ENCODE measurements at places on chromosomes 6 and 20.

GRCh38 chr6:28429781-28430180 is 13.5 kb downstream of the ZSCAN23 start:
- DNase-seq: no peak

GRCh38 chr6:148212366-148212765 is 130.3 kb upstream of the SASH1 start:
- no peak for DNase-seq

DNA sequence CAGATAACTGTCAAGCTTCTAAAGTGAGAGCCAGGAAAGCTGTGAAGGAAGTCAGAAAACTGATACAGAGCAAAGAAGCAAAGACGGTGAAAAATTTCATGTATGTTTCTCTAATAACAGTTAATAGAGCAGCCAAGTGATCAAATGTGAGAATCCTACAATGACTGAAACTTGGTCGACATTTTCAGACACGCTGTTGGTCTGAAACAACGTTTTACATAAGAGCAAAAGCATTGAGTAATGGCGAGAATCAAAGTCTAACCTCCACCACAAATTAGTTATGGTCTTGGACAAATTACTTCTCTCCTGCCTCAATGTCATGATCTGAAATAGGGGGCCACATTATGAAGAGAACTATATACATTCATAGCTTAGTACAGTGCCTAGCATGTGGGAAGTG is 3.3 kb downstream of the MKKS start:
- no peak for DNase-seq

- DNase-seq: no peak
These were observed 127.2 kb upstream of the SUPT3H start for GRCh38 chr6:45504947-45505346.

- no peak for DNase-seq
These were observed 99.3 kb downstream of the PHF3 start for GRCh38 chr6:63734923-63735322.

DNA sequence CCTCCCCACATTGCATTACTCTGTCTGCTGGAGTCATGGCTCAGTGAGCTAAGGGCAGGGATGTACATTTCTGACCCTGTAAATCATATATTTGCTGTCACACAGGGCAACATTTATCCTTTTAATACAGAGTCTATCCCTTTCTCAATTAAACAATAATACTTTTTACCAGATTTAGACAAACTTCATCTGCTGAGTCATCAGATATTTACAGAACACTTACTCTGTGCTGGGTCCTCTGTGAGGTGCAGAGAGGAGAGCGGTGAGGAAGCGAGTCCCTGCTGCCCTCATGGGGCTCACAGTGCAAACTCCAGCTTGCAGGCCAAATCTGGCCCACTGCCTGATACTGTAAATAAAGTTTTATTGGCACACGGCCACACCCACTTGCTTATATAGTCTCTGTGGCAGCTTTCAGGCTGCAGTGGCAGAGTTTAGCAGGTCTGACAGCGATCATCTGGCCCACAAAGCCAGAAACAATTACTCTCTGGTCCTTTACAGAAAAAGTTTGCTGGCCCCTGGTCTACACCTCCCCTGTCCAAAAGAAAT is 144.5 kb downstream of the CDH26 start:
- no peak for DNase-seq

- DNase-seq: no peak
These were observed 8.7 kb downstream of the ZMYND8 start for GRCh38 chr20:47347661-47348435.

DNA sequence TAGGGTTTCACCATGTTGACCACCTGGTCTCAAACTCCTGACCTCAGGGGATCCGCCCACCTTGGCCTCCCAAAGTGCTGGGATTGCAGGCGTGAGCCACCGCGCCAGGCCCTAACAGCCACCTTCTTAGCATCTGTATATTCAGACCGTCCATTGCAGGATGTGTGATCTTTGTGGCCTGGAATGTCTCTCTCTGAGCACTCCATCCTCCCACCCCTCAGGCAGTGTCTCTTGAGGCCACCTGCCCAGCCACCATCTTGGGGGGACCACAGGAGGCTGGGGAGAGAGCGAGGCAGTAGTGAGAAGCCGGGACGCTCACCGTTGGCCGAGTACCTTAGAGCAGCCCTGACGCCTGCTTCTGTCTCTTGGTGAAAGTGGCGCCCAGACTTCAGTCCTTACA is 18.8 kb downstream of the DNAJC5 start:
- DNase-seq: no peak

- no peak for DNase-seq
These were observed 293.5 kb downstream of the PRL start for GRCh38 chr6:22003287-22003686.

GRCh38 chr6:32816746-32817204 is at the start of gene HLA-DOB:
Gene HLA-DOB, minus strand, starts transcription at chr6:32817002. Its CDS starts 51 bp downstream, at chr6:32816951.
- DNase-seq: no peak

DNA sequence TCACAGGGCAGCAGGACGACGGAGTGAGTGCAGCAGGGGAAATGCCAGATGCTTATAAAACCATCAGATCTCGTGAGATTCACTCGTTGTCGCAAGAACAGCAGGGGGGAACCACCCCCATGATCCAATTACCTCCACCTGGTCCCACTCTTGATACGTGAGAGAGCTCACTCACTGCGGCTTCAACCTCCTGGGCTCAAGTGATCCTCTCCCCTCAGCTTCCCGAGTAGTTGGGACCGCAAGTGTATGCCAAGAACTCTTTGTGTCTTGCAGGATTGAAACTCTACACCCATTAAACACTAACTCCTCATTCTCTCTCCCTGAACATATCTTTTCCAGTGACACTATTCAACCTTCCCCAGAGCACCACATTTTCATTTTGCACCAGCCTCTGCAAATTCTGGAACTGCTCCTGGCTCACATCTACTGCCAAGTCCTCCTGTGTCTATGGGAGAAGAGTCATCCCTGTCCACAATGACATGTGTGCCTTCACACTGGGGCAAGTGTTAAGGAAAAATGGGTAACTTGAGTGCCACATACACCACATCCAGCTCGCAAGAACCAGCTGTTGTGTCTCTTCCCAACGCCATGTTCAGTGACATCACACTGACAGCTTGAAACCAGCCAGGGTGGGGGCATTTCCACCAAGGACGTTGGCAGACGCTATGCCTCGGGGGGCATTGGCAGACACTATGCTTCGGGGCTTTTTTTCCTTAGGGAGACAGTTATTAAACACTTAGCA is 14.7 kb upstream of the TAF4 start:
- DNase-seq: no peak

DNA sequence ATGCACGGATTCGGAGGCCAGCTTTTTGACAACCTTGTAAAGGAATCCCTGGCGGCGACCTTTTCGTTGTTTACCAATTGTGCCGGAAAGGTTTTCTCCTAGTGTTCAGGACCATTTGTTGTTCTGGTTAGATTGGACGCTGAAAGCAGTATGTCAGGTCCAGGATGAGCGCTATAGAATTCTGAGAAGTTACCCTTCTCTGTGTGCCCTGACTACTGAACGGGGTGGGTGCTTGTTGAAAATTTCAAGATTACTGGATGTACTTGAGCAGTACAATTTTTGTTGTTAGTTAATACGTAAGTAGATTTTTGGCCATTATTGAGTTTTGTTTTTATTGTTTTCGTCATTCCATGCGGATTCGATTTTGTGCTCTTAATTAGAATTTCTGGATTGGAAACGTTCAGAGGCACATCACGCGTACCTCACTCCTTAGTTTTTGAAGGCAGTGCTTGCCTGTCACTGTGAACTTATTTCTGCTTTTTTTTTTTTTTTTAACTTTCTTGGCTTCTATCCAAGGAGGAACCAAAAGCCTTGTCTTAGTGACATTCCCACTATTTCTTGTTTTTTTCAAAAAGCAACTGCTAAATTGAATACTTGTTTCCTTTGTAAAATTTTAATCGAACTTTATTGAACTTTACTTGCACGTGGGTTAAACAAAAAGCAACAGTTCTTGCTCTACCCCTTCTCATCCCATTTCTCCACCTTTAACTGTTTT is 898 bp downstream of the XRN2 start:
- no peak for DNase-seq

DNA sequence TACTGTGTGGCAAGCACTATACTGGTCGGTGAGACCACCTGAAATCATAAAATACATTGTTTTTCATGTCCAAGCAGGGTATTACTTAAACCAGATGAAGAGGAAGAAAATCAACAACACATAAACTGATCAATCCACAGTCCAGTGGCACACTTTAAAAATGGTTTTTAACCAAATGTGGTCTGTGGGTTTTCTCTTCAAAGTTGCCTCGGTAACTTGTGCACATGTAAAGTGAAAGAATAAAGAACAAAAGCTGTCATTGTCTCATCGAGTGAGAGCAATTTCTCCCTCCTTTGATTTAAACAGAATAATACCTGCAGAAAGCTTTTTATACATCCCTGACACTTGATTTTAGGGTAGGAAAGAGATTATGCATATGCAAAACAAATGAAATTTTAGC is 3.7 kb downstream of the FLRT3 start:
- no peak for DNase-seq

DNA sequence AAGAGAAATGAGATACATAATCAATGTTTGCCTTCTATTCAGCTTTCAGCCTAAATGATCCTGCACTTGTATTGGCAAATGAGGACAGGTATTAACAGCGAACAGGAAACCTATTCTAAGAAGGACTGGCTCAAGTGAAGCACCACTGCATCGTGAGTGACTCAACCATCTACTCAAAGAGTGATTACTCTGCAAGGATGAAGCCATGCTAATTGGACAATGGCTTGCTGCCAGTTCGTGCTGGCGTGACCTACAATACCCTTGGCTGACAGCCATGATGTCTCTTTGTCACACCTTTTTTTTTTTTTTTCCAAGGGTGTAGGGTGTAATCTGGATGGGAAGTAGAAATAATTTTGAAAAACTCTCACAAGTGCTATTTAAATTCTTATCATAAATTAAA is 104.9 kb downstream of the GJA10 start:
- peak; percentile 60 for DNase-seq

DNA sequence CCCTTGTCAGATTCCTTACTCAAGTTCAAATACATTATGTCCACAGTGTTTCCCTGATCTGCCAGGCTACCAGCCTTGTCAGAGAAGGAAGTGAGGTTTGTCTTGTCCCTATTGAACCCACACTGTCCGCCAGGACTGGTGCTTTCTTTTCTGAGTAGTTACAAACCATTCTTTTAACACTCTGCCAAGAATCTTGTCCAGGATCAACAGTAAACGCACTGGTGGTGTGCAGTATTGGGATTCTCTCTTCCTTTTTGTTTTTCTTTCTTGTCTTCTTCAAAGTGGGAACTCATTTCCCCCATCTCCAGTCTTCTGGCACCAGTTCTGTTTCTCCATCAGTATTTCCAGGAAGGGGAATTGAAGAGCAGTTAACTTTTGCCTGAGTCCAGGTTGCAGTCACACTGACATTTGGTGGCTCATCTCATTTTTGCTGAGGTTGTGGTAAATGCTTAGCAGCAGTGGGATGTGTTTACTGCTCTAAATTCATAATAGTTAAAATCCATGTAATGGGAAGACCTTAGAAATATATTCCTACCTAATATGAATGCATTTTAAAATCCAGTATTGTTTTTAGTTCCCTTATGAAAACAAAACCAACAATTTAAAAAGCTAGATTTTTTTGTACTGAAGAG is 295.3 kb downstream of the PRL start:
- no peak for DNase-seq

DNA sequence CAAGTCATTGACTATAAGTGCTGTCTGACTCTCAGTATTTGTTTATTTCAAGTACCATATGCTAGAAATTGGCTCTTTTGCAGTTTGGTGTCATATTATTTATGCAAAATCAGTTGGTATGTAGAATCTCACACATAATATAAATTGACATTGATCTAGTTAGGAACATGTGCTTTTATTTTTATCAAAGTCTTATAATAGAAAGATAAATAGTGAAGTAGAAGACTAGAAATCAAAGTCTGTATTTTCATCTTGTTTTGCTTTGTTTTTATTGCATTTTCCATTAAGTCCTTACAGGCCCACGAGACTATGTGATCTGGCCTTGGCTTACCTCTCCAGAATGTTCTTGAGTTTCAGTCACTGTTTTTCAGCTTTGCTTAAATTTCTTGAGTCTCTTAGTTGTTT is 300.3 kb downstream of the LAMA2 start:
- DNase-seq: no peak

GRCh38 chr6:166942393-166943168 is 13.8 kb downstream of the RNASET2 start:
- peak; percentile 92 for DNase-seq

- no peak for DNase-seq
These were observed 296.5 kb downstream of the SLC35F1 start for GRCh38 chr6:118203545-118203944.

- DNase-seq: no peak
These were observed 53.3 kb downstream of the CAP2 start for GRCh38 chr6:17446713-17447112.

DNA sequence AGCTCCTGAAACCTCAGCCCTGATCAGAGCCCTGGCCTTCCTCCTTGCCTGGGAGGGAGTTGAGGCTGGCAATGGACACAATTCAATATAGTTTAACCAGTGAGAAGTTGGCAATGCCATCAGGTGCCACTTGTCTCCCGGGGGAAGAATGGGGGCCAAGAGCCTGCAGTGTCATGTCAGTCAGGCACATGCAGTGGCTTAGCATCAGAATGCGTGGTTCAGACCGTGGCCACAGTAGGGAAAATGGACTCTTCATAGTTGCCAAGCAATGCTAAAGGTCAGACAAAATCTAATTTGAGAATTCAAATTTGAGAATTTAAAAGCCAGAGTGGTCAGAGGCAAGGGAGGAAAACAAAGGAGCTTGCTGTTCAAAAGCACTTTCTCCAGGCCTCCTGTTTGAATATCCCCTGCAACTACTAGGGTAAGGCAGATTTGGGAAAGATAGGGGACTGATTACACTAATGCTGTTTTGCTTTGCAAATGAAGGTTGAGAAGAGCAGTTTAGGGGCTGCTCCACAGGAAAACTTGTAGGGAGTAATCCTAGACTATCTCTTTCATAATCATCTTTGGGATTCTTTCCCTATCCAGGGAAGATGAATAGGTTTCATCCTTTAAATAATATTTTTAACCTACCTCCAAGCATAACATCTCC is 33.1 kb upstream of the CLIC5 start:
- DNase-seq: no peak

DNA sequence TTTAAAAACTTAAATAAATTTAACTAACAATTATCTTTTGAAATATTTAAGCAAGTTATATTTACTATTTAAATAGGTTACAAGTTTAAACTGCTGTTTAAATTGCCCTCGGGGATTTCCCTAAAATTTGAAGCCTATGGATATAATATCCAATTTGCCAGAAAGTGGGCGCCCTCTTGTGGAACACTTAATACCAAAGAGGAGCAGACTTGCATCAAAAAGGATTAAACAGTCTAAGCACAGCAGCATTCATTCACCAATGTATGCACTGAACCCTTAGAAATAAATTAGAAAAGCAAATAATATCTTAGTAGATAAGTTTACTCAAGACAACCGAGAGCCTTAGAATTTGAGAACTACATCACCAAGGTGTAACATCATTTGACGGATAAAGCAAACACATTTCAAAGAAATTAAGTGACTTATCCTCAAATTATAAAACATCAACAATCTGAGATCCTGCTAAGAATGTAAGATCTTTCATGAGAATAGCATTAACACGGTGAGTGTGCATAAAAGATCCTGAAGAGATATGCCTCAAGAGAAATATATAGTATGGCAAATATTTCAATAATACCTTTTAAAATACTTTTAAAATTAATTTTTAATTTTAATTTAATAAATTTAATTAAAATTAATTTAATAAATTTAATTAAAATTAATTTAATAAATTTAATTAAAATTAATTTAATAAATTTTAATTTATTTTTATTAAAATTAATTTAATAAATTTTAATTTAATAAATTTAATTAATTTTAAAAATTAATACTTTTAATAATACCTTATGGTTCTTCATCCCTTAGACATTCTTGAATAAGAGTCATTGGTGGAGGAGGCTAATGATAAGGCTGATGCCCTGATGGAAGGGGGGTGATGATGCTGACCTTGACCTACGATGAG is 11.5 kb upstream of the MEP1A start:
- DNase-seq: peak; percentile 60

- no peak for DNase-seq
These were observed 254.2 kb downstream of the EYA4 start for GRCh38 chr6:133495205-133495903.
